ENCODE measurements at places on chromosomes 6 and 20.

DNA sequence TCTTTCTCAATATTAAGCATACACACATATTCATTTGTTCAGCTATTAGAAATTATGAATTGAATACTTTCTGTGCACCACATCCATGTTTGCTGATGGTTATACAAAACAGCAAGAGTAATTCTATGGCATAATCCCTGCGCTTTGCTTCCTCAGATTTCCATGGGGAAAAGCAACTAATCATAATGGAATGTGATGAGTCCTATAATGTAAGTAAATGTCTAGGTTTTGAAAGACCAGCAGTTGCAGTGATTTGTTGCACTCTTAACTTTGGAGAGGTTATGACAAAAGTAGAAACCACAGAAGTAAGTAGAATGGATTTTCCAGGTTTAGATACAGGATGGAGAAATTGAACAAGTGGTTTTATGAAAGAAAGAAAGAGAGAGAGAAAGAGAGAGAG lies 652.1 kb downstream of the CBLN4 start:
- DNase-seq = no peak

DNA sequence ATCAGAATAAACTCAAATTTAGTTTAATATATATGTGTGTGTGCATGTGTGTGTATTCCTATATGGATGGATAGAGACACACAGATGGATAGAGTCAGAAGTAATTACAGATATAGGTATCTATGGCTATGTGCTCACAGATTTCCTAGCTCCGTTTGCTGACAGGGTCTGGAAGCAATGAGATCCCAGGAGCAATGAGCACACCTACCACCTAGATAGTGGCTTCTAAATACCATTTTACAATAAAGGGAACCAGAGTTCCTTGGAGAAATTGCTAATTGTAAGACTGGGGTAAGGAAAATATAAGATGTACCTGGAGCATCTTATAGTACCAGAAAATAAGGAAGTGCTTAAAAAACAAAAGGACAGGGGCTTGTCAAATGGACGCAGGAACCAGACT lies 196.2 kb upstream of the PRDM1 start:
- no peak for DNase-seq

GRCh38 chr6:168961264-168961656 lies 292.4 kb downstream of the THBS2 start:
- no peak for DNase-seq

- no peak for DNase-seq
Observed at GRCh38 chr6:42237857-42238256, 20.2 kb upstream of the MRPS10 start.

DNA sequence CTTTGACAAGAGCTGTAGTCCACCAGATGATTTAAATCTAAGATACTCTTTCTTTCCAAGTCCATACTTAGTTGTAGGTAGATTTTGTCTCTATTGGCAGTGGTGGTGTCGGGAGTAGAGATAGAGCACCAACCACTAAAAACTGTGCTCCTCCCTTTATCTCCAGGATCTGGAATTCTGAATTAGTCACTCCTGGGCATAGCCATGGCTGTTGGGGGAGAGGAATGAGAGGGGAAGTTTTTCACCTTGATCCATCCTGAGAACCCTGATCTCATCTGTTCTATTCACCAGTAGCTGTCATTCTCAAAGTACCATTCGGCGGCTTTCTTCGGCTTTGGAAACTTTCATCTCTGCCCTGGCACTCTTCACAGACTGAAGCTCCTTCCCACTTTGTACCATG lies 35.6 kb upstream of the NKX2-4 start:
- no peak for DNase-seq

GRCh38 chr20:9131841-9132240 lies 63.0 kb downstream of the PLCB4 start:
- DNase-seq = no peak

DNA sequence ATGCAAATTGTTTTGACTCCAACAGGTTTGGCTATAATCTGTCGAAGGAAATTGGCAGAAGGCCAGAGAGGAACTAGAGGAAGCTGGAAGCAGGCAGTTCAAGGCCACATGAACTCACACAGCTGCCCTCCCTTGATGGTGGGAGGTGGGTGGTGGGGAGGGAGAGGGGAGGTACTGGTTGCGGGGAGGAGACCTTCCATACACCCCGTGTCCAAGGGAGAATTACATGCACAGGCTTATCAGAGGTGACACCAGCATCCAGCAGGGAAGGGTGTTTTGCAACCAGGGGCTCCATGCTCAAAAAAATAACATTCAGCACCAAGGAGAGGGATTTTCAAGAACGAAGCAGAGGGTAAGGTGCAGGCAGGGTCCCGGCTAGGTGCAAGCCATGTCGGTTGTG lies 9.1 kb downstream of the PRND start:
- DNase-seq = no peak

- DNase-seq = no peak
Observed at GRCh38 chr20:3843490-3843889, 3.1 kb upstream of the MAVS start.

- DNase-seq = no peak
Observed at GRCh38 chr6:163496205-163496604, 81.7 kb downstream of the QKI start.

- no peak for DNase-seq
Observed at GRCh38 chr6:3410385-3411360, 46.2 kb downstream of the SLC22A23 start.

- DNase-seq = no peak
Observed at GRCh38 chr20:49710971-49711666, 2.6 kb downstream of the B4GALT5 start.

DNA sequence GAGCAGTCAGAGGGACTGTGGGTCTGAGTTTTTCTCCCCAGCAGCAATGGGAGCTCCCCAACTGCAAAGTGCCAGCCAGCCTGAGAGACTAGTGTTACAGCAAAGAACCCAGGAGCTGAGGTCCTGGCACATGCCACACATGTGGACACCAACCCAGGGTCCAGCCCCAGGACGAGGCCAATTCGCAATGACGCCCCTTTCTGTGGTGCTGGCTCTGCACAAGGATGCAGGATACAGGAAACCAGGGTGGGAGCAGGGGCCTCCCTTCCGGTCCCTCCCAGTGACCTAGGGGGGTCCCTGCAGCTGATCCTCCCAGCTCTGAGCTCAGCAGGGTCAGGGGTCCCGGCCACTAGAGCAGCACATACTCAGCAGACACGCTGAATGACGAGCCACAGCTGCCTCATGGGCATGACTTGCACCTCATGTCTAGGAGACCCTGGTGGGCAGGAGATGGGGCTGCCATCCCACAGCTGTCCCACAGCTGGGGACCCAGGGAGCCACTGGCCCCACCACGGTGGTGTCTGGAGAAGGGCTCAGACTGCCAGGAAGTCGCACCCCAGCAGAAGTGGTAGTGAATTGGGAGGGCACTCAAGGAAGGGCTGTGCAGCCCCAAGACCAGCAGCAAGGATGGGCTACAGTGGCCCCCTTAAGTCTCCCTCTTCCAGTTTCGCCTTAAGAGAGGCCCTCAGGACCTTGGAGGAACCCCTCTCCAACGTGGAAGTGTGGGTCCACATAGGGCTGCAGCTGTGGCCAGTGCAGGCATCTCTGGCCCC lies 3.6 kb downstream of the ARFRP1 start:
- no peak for DNase-seq

DNA sequence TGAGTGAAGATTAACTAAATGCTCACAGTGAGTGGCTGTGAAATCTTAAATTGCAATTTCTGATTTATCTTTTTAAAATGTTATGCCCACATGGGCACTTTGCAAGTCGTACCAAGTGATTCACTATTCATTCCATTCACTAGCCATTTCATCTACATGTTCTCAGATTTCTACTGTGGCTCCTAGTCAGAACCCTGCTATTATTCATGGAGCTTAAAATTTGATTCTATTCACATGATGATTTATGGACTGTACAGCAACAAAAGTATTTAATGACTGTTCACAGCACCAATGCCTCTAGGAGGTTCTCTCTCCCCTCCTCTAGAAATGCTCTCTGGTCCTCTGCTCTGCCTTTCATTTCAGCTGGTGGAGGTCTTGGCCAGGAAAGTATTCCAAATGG lies 133.5 kb upstream of the MAP3K7 start:
- DNase-seq = no peak

DNA sequence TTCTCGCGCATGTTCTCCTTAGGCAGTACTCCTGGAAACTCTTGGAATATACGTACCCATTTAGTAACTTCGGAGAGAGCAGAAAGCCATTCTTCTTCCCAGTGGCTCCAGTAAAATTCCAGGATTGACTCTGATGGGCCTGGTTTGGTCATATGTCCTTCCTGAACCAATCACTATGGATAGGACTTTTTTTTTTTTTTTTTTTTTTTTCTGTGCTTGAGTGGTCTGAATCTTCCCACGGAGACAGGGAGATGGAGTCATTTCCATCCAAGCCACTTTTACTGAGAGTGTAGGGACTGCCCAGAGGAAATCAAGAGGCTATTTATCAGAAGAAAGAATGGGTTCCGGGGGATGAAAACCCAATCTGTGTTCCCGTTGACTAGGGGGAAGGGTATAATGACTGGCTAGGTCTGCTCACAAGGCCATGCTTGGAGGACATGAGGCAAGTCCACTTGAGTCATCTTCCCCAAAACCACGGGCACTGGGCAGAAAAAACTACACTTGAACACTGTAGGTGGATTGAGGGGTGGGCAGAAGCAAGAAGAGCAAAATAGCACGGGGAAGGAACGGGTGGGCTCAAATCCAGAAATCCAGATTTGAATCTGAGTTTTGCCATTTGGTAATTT lies 35.4 kb upstream of the MRPS18A start:
- DNase-seq = no peak

DNA sequence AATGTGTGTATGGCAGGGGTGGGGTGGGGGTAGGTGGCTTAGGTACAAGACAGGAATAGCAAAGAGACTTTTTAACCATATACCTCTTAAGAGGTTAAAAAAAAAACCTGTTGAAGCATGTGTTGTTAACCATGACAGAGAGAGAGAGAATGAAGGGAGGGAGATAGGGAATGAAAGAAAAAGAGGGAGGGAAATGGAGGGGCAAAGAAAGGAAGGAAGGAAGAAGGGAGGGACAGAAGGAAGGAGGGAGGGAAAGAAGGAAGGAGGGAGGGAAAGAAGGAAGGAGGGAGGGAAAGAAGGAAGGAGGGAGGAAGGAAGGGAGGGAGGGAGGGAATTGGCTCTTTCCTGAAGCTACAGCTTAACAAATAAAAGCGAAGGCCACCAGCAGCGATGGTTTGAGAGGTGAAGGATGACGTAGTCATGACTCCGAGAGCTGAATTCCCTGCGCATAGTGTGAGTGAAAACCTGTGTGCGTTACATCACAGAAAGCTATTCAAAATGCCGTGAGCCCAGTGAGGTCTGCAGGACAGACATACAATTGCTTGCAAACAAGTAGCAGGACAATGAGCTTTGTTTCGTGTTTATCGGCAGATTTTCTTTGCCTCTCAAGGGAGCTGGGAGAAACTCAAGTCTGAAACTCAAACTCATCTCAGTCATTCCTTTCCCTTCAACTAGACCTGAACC lies 88.6 kb upstream of the NEDD9 start:
- DNase-seq = no peak

- DNase-seq = no peak
Observed at GRCh38 chr6:25297039-25297441, 17.9 kb downstream of the CARMIL1 start.

GRCh38 chr6:159521962-159522361 lies 171.1 kb downstream of the SOD2 start:
- no peak for DNase-seq

GRCh38 chr6:106966671-106967640 lies 7.6 kb downstream of the CD24 start:
- DNase-seq = no peak

GRCh38 chr6:54085541-54085940 lies 25.7 kb upstream of the MLIP start:
- peak; percentile 37 for DNase-seq

DNA sequence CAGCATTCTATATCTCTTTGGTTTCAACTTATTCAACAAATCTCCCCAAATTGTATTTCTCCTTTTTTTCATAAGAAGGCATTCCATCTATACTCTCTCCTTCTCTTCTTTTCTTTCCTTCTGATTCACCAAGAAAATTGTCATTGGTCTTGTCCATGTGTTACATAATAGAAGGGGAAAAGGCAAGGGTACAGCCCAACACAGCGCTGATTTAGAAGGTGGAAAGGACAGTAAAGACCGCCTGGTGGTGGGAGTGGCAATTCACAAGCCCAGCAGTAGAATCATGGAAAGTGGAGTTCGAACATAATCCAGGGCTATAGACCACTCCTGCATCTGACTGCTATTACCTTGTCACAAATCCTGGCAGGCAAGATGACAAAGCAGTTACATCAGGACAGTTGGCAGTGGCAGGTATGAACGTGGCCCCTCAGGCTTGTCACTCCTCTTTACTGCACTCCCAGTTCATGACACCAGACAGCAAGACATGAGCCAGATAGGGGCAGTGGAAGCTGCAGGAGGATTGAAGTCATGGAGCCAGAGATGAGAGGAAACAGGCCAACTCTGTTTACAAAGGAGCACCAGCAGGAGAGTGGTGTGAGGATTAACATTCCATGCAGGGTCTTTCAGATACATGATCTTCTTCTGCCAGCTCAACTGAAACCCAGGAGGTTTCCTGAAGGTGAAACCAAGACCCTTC lies 2.1 kb upstream of the TNFAIP3 start:
- no peak for DNase-seq

DNA sequence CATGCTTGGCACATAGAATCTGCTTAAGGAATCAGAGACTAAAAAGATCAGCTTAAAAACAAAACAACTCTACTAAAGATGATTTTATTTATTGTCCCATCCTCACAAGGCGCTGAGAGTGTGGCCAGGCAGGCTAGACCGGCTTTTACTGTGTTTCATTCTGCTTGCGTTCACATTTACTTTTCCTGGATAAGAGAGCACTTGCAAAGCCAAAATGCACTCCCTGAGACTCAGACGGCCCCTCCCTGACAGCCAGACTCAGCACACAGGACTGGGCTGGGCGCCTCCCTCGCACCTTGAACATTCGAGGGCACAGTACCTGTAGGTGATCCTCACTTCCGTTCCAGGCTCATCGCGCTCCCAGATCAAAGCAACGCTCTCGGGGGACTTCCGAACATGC lies 10.2 kb downstream of the ACSS1 start:
- DNase-seq = no peak

GRCh38 chr6:134097114-134097707 lies 44.8 kb upstream of the SLC2A12 start:
- peak; percentile 21 for DNase-seq

- DNase-seq = no peak
Observed at GRCh38 chr20:32635764-32636163, 38.0 kb downstream of the C20orf203 start.

- DNase-seq = no peak
Observed at GRCh38 chr6:136696238-136696637, 96.0 kb downstream of the MAP3K5 start.

GRCh38 chr6:16696496-16696895 lies 64.8 kb downstream of the ATXN1 start:
- DNase-seq = no peak

GRCh38 chr6:39791850-39792539 lies at the start of gene DAAM2:
Gene DAAM2 (plus strand): TSS chr6:39792376. CDS start chr6:39856303, 63,927 bp downstream.
- no peak for DNase-seq

DNA sequence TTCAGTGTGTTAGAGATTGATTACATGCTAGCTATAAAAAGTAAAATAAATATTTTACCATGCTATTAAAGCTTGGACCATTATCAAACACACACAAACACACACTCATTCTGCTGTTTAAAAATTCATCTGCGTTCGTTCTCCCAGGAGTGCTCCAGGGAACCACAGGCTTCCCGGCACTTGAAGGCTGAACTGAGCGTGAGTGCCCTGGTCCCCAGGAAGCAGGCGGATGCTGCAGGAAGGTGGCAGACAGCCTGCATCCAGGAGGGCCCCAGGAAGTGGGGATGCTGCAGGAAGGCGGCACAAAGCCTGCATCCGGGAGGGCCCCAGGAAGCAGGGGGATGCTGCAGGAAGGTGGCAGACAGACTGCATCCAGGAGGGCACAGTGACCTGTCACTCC lies 147.2 kb upstream of the SNX9 start:
- no peak for DNase-seq

- no peak for DNase-seq
Observed at GRCh38 chr6:157773248-157773773, 49.7 kb upstream of the SNX9 start.
